ENCODE measurements at places on chromosomes 2 and 18.
A peak's percentile ranks its signal among the peaks of the same experiment; 100 is the strongest.

- H3K27me3 ChIP-seq = peaks cover 7% of the 10 kb centered on the region
- H3K27ac ChIP-seq = no peak overlapping the region
- H3K4me1 ChIP-seq = peaks cover 15% of the 10 kb centered on the region
- H3K4me3 ChIP-seq = no peak overlapping the region
- no peaks in the 10 kb centered on the region for H3K36me3 ChIP-seq
- DNase-seq = no peak
Measured at GRCh38 chr2:47690132-47690531, 92.8 kb upstream of the MSH6 start.

DNA sequence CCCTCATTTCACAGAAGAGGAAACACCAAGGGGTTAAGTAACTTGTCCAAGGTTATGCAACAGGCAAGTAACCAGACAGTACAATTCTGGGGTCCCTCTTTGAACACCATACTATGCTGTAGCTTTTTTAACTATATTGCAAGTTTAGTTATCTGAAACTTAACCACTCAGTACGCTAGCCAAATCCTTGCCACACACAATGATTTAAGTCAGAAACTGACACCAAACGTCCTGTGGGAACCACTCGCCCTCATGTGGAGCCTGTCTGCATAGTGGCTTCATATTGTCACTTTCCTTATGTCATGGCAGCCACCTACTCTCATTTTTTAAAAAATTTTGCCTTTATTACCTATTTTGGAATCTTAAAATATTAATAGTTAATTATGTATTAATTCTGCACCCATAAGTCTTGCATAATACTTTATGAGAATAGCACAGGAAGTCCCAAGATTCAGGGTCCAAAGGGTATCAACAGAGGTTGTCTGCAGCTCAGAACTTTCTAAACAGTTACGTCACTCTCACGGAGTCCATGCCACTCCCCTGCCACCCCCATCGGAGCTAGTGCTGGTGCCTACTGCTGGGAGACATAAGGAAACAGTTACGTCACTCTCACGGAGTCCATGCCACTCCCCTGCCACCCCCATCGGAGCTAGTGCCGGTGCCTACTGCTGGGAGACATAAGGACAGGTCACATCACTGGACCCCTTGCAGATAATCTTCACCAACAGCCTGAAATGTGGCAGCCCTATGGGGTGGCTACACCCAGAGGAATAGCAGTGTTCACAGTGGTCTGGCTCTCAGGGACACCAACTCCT, 99.0 kb downstream of the L3MBTL4 start:
- H3K4me3 ChIP-seq = no peak overlapping the region
- DNase-seq = no peak
- H3K27ac ChIP-seq = no peak overlapping the region
- H3K4me1 ChIP-seq = no peaks in the 10 kb centered on the region
- no peaks in the 10 kb centered on the region for H3K27me3 ChIP-seq
- H3K36me3 ChIP-seq = no peaks in the 10 kb centered on the region

DNA sequence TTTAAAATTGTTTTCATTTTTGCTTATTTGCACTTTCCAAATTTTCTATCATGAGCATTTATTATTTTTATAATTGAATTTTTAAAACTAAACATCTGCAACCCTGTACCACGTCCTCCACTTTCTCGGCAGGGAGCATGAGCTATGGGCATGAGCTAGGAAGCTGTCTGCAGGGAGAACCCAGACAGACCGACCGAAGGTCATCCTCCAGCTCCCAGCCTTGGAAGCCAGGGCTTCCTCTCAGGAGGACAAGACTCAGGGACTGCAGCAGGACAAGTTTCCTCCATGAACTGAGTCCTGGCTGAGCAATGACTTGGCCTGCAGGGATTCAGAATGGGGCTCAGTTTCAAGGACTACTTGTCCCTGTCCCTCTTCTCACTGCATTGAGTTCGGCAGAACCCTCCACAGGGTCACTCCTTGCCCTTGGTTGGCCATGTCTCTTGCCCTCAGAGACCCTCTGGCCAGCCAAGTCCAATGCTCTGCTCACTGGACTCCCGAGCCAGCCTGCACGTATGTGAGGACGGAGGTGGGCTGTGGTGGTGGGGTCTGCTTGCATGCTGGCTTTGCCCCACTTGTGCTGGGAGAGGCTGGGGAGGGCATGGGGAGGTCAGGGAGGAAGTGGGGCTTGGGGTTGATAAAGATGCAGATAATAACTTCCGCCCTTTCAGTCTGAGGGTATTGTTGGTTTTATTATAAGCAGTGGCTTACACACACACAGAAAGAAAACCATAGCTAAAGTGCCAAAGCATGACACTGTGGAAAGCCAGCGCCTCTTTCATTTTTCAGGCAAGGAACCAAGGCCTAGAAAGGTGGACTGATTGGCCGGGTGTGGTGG, 6.6 kb downstream of the NMUR1 start:
- peaks cover 31% of the 10 kb centered on the region for H3K27me3 ChIP-seq
- peak overlapping the region; percentile 40 for H3K4me3 ChIP-seq
- peaks cover 58% of the 10 kb centered on the region for H3K4me1 ChIP-seq

GRCh38 chr18:3538954-3539617, 89.1 kb downstream of the TGIF1 start:
- H3K27ac ChIP-seq = no peak overlapping the region
- H3K4me3 ChIP-seq = no peak overlapping the region
- H3K27me3 ChIP-seq = no peaks in the 10 kb centered on the region
- no peaks in the 10 kb centered on the region for H3K36me3 ChIP-seq
- peaks cover 8% of the 10 kb centered on the region for H3K4me1 ChIP-seq

GRCh38 chr18:48923746-48924629, 26.8 kb downstream of the SMAD7 start:
- H3K4me1 ChIP-seq = peaks cover 81% of the 10 kb centered on the region
- DNase-seq = no peak
- peak overlapping the region; percentile 63 for H3K4me3 ChIP-seq
- H3K27ac ChIP-seq = peak overlapping the region; percentile 81
- H3K27me3 ChIP-seq = no peaks in the 10 kb centered on the region

- H3K27ac ChIP-seq = no peak overlapping the region
- H3K4me1 ChIP-seq = no peaks in the 10 kb centered on the region
- no peaks in the 10 kb centered on the region for H3K36me3 ChIP-seq
- no peak for DNase-seq
- H3K27me3 ChIP-seq = peaks cover 15% of the 10 kb centered on the region
Measured at GRCh38 chr2:201952187-201952586, 81.5 kb upstream of the FZD7 start.

DNA sequence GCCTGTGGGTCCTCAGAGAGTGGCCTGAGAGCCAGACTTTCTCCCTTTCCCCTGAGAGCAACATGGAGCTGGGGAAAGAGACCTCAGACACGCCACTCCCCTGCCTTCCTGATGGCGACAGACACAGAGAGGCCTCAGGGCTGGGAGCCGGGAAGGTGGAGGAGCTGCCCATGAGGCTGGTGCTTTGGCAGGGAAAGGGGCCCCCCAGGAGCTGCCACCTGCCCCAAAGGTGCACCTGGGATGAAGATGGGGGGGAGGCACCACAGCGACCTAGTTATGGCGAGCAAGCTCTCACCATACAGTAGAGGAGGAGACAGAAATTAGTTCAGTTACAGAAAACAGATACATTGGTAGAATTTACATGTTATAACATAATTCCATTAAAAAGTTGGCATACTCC, 80.7 kb upstream of the PXDN start:
- no peaks in the 10 kb centered on the region for H3K36me3 ChIP-seq
- no peak overlapping the region for H3K27ac ChIP-seq
- no peak for DNase-seq
- no peak overlapping the region for H3K4me3 ChIP-seq
- no peaks in the 10 kb centered on the region for H3K27me3 ChIP-seq

All from activated CD4-positive, alpha-beta memory T cell treated with anti-CD3 and anti-CD28 coated beads, Interleukin-2, amount 10 ng/mL, durations not matched to agents 7 days and 5 days (primary cell).